ENCODE measurements at places on chromosomes 7 and 10.

- no peak for DNase-seq
These were observed 36.2 kb upstream of the RET start for GRCh38 chr10:43040482-43041256.

GRCh38 chr7:151120896-151121295 lies 34.6 kb downstream of the AGAP3 start:
- no peak for DNase-seq

DNA sequence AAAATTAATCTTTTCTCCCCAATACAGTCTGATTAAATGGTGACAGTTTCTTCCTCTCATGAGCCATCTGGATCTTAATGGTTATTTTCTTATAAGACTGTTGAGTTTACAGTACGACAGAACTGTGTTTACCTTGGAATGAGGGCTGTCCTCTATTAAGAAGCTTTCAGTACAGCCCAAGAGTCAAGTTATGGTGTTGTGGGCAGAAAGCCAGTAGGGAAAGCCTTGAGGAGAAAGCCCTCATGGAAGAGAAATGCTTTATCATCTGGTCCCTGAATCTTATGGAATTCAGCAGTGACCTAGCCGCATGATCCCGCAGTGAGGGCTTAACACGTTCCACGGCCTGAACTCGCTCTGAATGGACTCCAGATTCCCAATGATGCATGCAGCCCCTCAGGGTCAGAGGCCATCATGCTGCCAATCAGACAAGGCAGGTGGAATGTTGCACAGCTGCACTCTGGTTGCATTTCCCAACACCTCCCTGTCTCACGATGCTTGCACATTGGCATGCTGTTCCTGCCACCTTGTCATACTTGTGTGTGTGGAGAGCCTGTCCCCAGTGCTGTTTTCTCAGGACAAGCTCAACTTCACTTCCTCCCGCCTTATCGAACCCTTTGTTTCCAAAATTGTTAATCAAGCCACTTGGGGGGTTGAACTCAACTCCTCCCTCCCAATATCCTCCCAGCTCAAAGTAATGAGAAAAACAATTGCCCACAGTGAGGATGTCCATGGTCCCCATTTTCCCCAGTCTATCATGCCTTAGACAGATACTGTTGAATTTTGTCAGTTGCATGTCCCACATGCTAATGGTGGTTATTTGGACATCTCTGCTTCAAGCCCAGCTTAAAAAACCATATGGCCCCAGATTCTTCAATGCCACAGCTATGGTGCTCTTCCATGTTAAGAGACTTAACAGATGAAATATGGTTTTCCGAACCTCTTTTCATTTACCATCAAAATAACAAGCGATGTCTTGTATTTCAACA lies 211.1 kb upstream of the TCF7L2 start:
- DNase-seq, result no peak

DNA sequence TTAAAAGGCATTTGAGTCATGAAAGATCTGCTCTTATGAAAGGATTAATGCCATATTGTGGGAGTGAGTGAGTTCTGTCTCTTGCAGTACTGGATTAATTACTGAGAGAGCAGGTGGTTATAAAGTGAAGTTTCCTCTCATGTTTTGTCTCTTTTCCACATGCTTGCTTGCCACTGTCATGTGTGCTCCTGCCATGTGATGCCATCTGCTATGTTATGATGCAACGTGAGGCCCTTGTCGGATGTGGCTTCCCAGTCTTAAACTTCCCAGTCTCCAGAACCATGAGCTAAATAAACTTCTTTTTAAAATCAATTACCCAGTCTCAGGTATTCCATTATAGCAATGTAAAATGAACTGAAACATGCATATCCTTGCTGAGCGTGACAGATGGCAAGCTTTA lies 22.7 kb upstream of the TCTN3 start:
- no peak for DNase-seq

DNA sequence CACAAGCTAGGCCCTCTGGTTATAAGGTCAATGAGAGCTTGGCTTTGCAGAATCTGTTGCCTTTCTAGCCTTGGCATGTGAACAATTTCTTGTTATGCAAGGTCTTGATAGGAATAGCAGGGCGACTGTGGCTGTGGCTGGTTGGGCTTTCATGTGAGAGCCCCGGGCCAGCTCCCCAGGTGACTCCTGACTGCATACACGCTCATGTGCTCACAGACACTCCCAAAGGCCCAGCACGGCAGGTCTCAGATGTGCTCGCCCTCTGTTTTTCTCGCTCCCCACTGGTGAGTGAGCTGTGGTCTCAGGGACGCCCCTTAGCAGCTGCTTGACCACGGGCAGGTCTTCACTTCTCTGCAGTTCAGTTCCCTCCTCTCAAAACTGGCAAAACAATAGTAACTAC lies 37.1 kb upstream of the ZNF32 start:
- DNase-seq, result no peak

- DNase-seq, result no peak
These were observed 4.4 kb downstream of the ITPRIP start for GRCh38 chr10:104333728-104334373.

GRCh38 chr10:5640501-5640900 lies 25.9 kb downstream of the ASB13 start:
- no peak for DNase-seq

- no peak for DNase-seq
These were observed 447 bp upstream of the GPAM start for GRCh38 chr10:112184052-112184371.

GRCh38 chr10:89001729-89002072 lies 11.1 kb downstream of the FAS start:
- no peak for DNase-seq

DNA sequence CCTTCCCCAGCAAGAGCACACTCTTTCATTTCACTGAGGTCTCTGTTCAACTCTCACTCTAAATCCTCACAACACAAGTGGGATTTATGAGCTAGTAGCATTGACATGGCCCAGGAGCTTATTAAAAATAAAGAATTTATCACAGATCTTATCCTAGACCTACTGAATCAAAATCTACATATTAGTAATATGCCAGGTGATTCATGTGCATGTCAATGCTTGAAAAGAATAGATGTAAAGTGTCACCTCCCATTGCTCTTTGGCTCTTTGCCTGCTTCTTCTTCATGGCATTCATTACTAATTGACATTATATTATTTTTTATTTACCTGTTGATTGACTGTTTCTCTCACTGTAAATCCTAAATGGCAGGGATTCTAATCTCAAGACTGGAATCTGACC lies 459.2 kb upstream of the LRRTM3 start:
- no peak for DNase-seq

DNA sequence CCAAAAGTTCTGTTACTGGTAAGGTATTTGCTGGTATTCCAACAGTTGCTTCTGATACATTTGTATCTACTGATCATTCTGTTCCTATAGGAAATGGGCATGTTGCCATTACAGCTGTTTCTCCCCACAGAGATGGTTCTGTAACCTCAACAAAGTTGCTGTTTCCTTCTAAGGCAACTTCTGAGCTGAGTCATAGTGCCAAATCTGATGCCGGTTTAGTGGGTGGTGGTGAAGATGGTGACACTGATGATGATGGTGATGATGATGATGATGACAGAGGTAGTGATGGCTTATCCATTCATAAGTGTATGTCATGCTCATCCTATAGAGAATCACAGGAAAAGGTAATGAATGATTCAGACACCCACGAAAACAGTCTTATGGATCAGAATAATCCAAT lies 131.0 kb downstream of the AASS start:
- peak; percentile 5 for DNase-seq

- DNase-seq, result no peak
These were observed 97.9 kb upstream of the KLF14 start for GRCh38 chr7:130831817-130832481.

DNA sequence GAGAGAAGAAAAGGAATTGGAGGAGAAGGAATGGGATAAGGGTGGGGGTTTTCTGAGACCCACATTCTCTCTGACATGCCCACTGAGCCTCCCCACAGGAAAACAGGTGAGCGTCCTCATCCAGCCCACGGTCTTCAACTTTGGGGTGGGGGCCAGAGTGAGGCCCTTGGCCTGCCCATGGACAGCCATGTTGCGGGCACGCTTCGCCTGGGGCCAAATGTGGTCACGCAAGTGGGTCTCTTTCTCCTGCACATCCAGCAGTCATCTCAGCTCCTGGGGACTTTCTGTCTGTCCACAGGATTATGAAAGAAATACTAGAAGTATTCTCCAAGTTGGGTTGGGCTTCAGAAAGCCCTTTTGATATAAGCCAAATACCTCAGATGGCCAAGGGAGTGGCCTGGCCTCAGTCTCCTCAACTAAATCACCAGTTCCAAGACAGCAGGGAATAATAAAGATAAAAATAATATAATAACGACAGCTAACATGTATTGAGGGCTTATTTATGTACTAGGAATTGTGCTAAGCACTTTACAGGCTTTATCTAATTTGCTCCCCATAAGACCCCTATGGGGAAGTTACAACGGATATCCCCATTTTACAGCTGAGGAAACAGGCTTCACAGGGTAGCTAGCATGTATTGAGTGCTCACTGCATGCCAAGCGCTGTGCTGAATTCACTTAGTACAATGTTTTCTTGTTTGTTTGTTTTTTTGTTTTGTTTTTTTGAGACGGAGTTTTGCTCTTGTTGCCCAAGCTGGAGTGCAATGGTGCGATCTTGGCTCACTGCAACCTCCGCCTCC lies 57.2 kb upstream of the LBX1 start:
- no peak for DNase-seq

- no peak for DNase-seq
These were observed 3.1 kb upstream of the DOCK1 start for GRCh38 chr10:126902157-126902556.

All from stimulated activated CD4-positive, alpha-beta T cell treated with anti-CD3 and anti-CD28 coated beads, Interleukin-15, amount 100 ng/mL, for 24 hours (primary cell).